ENCODE measurements at places on chromosomes 12 and 14.

DNA sequence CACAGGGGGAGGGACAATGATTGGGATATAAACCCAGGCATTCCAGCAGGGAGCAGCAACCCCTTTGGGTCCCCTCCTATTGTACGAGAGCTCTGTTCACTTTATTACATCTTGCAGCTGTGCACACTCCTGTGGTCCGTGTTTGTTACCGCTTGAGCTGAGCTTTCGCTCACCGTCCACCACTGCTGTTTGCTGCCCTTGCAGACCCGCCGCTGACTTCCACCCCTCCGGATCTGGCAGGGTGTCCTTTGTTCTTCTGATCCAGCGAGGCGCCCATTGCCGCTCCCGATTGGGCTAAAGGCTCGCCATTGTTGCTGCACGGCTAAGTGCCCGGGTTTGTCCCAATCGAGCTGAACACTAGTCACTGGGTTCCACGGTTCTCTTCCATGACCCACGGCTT, 64.1 kb downstream of the E2F7 start:
- DNase-seq, result no peak

- no peak for DNase-seq
Observed at GRCh38 chr14:79749065-79749464, 462.2 kb downstream of the DIO2 start.

DNA sequence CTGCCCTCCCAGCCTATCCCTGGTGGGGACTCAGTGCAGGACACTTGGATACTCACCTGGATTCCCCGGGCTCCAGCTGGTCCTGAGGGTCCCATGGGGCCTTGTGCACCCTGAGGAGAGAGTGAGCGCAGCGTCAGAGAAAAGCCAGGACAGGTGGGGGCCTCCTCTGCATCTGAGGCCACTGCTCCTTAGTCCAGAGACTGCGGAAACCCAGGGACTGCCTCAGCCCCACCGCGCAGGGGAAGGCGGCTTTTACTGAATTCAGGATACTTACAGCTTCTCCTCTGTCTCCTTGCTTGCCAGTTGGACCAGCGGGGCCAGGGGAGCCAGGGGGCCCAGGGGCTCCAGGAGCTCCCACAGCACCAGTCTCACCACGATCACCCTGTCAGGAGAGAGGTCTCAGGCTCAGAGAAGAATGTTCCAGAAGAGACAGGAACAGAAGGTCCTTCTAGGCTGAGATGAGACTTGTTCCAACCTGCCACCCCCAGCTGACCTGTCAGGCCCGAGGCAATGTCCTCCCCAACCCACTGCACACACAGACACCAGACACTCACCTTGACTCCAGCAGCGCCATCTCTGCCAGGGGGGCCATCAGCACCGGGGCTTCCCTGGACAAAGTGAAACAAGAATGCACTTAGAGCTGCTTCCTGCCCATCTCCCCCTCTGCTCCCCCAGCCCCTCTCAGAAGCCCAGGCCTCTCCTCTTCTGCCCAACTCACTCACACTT, 13.8 kb downstream of the TMEM106C start:
- DNase-seq, result no peak

DNA sequence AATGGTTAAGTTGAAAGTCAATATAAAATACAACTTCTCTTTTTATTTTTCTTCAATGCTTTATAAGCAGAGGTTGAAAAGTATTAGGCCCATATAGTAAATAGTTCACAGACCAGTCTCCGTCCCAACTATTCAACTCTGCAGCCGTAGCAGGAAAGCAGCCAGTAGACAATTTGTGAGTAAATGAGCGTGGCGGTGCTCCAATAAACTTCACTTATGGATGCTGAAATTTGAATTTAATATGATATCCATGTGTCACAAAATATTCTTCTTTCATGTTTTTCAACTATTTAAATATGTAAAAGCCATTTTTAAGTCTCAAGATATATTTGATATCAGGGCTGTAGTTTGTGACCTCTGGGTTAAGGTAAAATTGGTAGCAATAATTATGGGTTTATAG, 17.7 kb downstream of the LIN7A start:
- DNase-seq, result no peak

GRCh38 chr14:54936816-54937215, 34.2 kb upstream of the GCH1 start:
- no peak for DNase-seq

DNA sequence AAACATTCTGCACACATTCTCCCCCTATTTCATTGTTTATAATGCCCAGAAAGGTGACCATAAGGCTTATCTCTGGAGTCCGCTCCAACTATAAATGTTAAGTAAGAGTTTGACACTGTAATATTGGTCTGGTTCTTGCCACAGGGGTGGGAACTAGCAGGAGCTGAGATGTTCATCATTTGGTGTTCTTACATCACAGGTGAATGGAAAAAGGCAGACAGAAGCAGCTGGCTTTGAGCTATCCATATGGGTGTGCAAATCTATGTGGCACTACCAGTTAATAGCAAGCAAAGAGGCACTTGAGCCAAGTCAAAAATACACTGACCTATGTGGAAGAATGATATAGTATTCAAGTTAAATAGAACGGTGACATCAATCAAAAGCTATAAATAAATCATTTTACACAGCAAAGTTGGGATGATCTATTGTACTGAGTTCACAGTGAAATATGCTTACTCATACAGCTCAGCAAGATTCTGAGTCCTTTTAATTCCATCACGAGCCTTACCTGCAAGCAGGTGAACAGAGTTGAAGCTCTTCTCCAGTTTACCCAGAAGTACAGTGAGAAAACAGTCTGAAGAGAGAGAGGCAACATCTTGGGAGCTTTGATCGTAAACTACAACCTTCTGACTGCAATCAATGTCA, 43.2 kb downstream of the DUSP16 start:
- DNase-seq, result no peak

DNA sequence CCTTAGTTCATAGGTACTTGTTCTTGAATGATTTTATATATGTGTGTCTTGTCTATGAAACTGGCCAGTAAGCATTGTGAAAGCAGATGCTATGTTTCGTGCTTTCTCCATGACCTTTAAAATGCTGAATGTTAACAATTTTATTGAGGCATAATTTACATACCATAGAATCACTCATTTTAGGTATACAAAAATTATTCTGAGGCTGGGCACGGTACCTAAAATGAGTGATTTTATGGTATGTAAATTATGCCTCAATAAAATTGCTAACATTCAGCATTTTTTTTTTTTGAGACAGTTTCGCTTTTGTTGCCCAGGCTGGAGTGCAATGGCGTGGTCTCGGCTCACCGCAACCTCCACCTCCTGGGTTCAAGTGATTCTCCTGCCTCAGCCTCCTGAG, 6.8 kb downstream of the ESYT1 start:
- no peak for DNase-seq

DNA sequence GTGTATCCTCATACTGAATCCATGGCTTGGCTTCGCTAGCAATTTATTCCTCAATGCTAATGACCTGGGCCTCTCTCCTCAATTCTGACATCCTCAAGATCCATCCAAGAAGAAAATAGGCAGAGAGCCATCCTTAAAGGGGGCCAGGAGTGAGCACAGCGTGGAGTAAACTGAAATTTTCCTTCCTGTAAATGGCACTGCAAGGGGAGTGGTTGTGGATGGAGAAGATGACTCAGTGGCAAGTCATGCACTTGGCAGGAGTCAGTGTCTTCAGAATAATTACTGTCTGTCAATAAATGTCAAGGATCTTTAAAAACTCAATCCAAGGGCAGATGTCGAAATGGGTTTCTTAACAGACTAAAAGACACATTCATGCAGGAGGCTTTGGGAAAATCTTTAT, 88.0 kb upstream of the TMEM132C start:
- peak; percentile 4 for DNase-seq

DNA sequence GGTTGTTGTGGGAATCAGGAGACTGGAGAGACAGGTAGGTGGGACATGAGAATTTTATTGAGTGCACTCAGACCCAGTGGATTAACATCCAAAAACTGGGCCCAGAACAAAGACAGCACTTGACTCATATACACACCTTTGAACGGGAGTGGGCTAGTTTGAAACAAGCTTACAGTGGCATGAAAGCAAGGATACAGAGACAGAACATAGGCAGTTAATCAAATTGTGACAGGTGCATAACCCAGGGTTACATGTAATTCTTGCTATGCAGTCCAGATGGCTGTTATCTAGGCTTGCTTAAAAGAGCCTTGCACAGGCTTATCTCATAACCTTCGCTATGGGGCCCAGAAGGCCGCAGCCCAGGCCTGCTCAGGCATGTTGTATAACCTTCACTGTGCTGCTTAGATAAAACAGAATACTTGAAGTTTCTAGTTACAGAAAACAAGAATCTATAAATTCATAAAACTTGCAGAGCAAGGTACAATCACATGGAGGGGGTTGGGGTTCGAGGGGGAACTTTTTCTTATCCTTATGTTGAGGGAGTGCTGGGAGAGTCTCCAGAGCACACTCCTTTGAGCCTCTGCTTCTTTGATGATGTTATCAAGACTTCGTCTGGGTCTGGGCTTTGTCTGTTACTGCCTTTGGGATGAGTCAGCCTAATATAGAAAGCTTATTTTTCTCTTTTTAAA, 81.7 kb downstream of the TNFAIP2 start:
- DNase-seq, result no peak

- no peak for DNase-seq
Observed at GRCh38 chr12:67625004-67625403, 23.5 kb upstream of the DYRK2 start.

DNA sequence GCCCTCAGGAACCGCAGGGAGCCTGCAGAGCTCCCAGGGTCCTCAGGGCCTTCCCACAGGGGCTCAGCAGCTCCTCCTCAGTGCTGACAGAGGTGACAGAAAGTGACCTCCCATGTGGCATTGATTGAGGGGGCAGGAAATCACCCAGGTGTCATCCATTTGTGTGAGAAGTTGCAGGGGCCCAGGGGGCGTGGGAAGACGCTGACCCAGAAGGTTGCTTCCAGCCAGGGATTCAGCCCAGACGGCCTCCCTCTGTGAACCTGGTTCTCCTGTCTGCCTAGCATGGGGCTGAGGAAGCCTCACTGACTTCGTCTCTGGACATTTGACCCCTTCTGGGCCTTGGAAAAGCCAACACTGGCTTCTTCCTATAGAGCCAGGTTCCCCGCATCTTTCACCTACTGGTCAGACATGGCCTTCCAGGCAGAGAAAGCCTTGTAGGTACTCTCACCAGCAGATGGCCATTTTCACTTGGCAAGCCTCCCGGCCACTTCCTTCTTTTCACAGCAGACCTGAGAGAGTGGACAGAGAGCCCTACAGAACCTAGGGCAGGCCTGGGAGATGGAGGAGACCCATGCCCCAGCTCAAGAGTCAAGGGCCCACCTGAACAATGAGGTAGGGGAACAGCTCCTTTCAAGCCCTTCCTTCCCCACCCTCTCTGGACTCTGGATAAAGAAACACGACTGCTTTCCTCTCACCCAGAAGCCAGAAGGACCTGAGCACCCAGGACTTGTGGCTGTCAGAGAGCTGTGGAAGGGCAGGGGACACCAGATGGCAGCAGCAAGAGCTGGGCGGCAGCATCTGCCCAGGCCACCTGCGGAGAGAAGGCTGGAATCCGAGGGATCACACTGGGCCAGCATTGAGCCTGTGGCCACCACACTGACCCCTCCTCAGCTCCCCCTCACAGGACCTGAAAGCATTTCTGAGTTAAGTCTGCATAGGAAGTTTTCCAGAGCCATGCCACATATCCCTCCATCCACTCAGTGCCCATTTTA, 377.8 kb downstream of the DPF3 start:
- DNase-seq, result no peak

GRCh38 chr12:123478762-123479161, 20.8 kb downstream of the SNRNP35 start:
- DNase-seq, result no peak

All from RKO (cell line).